Left kidney (tissue), 8 donors: ENCODE measurements at places on chromosomes 11 and 22. TPM values are rescaled to one million over a fixed set of nuclear protein-coding genes. Genes with fewer than 3 reads are reported as not detected.

DNA sequence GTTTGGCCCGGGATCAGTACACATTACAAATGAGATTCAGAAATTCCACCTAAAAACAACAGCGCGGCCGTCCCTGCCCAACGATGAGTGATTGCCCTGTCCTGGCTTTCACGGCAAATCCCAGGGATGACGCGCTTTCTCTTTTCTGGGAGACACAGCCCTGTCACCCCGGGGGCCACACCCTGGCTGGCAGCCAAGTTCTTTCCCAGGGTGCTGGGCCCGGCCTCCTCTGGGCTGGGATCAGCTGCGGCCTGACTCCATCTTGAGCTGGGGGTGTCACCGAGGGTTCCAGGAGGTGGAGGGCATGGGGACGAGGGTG is 82.7 kb downstream of the FBLN1 start:
- no peak for DNase-seq

- DNase-seq, result no peak
Observed at GRCh38 chr11:88827018-88827676, 238.6 kb downstream of the GRM5 start.

- DNase-seq, result no peak
Observed at GRCh38 chr22:36399472-36399778, 11.7 kb upstream of the MYH9 start.

DNA sequence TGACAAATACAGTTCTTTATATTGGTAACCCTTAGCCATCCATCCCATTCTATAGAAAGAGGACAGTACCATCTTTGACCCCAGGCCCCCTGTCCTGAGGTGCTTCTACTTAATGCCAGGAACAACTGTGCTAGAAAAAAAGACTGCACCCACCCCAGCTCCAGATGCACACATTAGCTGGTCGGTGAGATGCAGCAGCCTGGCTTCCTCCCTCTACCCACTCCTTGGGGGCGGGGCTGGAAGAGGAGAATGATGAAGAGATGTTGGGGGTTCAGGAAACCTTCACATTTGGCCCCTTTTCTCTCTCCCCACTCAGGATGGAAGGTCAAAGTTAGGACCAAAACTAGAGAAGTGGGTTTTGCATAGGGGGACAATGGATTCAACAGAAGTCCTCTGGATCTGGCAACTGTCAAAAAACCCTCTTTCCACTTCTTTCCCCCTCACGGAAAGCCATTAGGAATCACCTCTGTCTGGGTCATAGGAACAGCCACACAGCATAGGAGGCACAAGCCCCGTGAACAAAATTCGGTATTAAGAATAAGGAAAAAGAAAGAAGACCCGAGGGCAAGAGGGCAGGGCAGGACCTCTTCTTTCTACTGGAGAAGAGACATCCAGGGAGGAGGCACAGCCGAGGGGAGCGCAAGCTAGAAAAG is 755 bp downstream of the NRIP3 start:
- no peak for DNase-seq

DNA sequence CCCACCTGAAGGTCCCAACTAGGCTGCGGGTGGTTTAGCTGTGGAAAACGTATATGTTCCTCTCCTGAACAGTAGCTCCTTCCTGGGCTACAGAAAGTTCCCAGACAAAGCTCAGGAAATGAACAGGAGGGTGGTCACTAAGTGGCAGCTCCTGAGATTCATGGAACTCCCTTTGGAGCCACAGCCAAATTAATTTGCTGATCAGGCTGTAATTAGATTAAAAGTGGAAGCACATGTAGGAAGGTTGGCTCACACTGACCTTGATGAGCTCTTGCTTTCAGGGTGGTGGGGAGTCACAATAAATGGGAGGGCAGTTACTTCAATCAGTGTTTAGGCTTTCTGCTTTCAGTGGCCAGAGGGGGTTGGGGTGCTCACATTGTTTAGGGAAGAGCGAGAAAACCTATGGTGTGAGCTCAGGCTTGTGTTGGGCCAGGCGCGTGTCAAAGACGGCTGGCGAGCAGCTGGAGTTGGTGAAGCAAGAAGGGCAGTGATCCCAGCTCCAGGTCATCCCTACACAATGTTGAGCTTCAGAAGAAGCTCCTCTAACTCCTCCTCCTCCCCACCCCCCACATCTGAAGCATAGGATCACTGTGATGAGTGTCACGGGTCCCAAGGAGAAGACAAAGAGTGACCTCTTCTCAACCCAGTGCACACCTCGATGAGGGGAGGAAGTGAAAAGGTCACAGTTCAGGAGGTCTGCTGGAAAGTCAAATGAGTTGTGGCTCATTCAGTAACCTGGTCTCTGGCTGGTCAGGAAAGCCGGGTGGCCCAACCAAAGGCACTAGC is 42.5 kb downstream of the CLPB start:
- DNase-seq, result no peak

DNA sequence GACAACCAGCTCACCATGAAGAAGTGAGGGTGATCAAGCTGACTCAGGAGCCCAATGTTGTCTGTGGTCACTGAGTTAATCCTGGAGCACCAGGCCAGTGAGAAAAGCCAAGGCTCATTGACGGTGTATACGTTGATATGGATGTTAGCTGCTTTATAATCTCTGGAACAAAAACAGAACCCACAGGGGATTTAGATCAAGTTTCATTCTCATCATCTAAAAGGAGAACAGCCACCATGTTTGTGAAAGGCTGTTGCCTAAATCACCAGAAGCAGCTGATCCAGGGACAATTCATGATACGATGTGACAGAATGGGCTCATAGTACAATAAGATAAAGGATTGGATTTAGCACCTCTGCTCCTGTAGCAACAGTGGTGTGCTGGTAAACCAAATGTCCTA is 68.5 kb downstream of the GDPD4 start:
- no peak for DNase-seq

DNA sequence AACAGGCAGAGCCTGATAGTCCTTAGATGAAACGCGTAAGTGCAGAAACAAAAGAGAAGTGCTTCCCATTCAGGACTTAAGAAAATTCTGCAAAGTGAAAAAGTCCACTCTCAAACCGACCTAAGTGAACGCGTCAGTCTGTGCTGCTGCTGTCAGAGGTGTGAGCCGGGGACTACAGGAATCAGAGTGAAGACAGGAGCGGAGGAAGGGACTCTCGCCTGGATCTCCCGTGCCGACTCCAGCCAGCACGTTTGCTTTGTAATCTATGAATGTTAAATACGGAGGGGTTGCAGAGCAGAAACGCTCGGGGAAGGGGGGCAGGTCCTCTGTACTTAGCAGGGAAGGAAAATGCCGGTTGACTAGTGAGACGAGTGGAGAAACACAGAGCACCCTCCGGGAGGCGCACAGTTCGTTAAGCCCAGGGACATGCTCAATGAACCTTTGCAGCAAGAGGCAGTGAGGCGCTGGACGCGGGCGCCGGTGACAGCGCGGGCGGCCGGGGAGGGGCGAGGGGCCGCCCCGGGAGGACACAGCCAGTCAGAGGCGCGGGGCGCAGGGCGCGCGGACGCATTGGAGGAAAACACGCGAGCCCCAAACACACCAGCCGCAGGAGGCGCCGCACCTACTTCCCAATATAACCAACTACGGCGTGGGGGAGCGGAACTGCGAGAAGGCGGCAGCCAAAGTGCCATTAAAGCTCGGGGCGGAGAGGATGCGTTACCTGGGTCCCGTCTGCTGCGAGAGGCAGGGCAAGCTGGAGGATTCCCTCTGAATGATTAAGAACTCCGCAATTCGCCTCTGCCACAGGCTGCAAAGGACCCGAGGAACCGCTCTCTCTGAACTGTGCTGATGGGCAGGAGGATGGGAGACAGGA is at the start of gene CNTN5:
Gene CNTN5, plus strand, starts transcription at position 598 of the 874 bp plus-strand sequence.
- DNase-seq, result peak; percentile 81

GRCh38 chr11:33552756-33553155 is 147.9 kb downstream of the C11orf91 start:
- no peak for DNase-seq

DNA sequence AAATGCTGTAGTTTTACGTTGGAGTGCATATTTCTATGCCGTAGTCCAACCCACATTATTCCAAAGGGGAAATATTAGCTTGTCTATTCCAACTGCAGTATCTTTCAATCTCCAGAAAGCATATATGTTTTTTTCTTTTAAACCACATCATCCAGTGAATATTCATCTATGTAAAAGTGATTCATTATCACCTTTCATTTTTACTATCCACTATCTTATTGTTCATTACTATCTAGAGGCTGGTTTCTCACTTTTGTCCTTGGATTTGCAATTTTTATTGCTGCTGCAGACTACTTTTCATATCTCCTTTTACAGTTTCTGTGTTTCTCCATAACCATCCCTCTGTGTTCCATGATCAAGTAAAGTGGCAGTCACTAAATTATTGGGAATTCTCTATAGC is 1097.2 kb upstream of the TENM4 start:
- DNase-seq, result no peak

DNA sequence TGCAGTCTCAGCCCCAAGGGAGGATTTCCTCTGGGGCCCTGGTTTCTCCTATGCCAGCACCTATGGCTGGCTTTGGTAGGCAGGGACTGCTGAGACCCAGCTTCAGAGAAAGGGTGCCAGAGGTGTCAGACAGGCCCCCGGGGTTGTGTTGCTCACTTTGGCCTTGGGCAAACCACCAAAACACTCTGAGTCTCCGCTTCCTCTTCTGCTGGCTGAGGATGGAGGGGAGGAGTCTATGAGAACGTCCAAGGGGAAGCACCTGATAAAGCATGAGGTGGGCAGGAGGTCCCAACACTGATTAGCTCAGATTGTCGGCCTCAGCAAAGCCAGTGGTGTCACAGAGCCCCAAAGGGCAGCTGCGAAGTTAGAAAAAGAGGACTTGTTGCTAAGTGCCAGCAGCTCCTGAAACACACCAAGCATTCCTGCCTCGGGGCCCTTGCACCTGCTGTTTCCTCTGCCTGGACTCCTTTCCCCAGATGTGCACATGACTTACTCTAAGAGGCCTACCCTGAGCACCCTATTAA is 10.5 kb downstream of the SMTNL1 start:
- no peak for DNase-seq

- DNase-seq, result no peak
Observed at GRCh38 chr11:69605737-69606526, 35.0 kb upstream of the CCND1 start.

- no peak for DNase-seq
Observed at GRCh38 chr22:25672289-25673084, 69.5 kb upstream of the MYO18B start.

GRCh38 chr11:126165757-126166156 is 45.7 kb downstream of the RPUSD4 start:
- no peak for DNase-seq

DNA sequence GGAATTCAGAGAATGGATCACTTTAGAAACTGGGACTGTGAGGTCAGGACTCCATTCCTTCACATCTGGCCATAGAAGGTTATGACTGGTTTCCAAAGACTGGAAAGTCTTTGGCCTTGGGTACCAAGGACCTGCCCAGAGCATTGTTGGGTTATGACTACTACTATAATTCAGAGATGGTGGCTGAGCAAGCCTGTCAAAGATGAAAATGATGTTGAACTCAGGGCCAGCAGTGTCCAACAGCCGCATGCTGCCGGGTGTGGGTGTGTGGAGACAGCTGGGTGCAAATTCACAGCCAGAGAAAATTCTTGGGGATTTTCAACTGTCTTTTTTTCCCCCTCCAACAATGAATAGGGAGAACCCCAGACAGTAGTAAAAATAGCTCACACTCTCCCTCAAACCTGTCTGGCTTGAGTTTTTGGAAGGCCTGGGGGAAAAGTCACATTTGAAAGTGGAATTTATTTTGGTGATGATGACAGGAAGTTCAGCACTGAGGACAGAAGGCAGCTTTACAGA is 166.8 kb upstream of the NCAM1 start:
- no peak for DNase-seq

- DNase-seq, result no peak
Observed at GRCh38 chr11:86418513-86418912, 43.8 kb downstream of the CCDC81 start.

DNA sequence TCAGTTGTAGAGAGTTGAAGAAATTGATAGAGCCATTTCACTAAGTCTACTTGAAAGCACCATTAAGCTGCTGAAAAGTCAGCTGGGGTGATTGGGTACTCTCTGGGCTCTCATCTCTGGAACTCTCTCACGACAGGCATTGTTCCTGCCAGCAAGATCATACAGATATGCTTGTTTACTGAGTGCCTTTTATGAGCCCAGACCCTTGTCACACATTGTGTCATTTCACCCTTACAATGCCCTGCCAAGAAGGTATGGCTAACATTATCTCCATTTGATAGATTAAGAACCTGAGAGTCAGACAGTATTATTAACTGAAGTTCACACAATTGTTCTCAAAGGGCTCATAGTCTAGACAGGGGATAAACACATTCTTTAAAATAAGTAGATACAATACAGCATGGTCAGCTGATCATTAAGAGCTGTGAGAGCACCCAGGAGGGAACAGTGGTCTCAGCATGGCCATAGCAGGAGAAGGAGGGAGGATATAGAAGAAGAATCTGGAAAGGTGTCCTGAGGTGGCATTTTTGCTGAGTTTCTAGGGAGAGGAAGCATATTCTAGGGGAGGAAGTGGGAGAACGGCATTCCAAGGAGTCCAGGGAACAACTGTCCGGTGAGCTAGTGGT is 580.5 kb downstream of the INSC start:
- no peak for DNase-seq

GRCh38 chr11:120682866-120683265 is 171.3 kb downstream of the GRIK4 start:
- DNase-seq, result no peak

- peak; percentile 68 for DNase-seq
Observed at GRCh38 chr22:24247564-24248344, 2.9 kb upstream of the GGT5 start.

GRCh38 chr11:126738295-126739031 is 262.1 kb downstream of the KIRREL3 start:
- no peak for DNase-seq

- no peak for DNase-seq
Observed at GRCh38 chr11:102994105-102994504, 38.6 kb upstream of the MMP13 start.

PLEKHA7 gene
- 63.0 TPM for polyA plus RNA-seq

ROBO4 gene
- polyA plus RNA-seq, result 15.7 TPM

OOSP3 gene
- not detected for polyA plus RNA-seq

GTF2H1 gene
- polyA plus RNA-seq, result 67.8 TPM

RAB3IL1 gene
- polyA plus RNA-seq, result 18.7 TPM

OR51B2 gene
- polyA plus RNA-seq, result not detected

NLRP6 gene
- 0.35 TPM for polyA plus RNA-seq

CECR2 gene
- polyA plus RNA-seq, result 23.2 TPM

DDTL gene
- polyA plus RNA-seq, result 11.6 TPM

CNTF gene
- polyA plus RNA-seq, result 2.0 TPM

FOSL1 gene
- not detected for polyA plus RNA-seq

KRTAP5-1 gene
- polyA plus RNA-seq, result 0.35 TPM
